ENCODE measurements at places on chromosomes 11 and 22.

GRCh38 chr11:128755564-128755963 is 61.7 kb downstream of the FLI1 start:
- no peak for DNase-seq

GRCh38 chr11:41713030-41713429 is 253.6 kb upstream of the LRRC4C start:
- DNase-seq: no peak

DNA sequence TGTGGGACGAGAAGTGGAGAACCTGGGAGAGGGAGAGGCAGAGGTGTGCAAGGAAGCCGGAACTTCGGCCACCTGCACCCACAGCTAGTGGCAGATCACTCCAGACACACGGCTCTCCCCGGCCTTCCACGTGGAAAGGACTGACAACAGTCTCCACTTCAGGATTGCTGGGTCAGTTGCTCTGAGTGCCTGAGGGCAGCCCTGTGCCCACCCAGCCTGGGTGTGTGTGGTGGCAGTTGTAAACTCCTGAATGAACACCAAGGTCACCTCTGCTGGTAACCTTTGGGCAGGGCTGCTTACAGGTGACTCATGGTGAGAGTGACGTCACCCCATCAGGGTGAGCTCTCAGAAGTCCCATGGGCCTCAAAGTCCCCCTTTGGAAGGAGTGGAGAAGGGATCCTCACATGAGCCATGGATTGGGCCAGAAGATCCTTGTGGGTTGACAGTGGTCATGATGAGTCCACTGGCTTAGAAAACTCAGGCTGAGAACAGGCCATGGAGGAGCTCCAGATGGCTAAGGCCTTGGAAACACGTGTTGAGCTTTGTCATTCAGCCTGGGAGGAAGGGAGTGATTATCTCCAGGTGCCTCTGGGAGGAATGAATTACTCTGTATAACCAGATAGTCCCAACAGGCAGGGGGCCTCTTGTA is 71.3 kb downstream of the BCR start:
- DNase-seq: no peak

DNA sequence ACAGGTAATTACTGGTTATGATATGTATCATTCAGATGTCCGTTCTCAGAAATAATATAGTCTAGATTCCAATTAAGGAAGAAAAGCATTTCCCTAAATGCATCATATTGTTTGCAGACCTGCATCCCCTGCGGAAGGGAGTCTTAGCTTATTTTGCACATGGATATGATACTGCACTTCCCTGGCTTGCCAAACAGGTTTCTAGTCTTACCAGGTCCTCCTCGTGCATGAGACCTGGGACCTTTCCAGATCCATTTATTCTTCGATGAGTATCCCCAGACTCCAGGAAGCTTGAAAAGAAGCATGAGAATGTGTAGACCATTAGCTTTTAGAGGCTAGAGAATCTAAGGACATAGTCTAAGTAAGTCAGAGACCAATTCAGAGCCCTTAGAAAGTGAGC is 30.6 kb downstream of the CYB5R2 start:
- no peak for DNase-seq

DNA sequence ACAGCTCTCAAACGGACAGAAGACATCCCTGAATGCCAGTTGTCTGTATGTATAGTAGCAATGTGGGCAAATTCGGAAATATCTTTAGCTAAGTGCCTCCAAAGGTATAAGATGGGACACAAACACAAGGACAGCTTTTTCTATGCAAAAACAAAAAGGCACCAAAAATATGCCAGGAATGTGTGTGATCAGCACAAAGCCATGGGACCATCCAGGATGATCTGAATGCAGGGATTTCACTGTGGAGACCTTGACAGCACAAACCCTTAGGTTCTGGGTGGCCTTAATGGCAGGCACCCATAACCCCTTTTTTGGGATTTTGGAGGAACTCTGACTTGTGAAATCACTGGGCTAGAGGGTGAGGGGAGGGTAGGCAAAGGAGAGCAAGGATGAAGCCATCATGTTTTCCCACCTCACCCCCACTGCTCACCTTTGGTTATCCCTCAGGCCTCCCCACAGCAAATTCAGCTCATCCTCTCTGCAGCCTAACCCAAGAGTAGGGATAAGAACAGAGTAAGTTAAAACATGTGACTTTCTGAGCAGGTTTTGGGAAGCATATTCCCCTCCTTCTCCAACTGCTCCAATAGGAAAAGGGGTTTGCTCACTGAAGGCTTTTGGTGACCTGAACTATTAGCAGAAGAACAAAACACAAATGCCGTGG is 154.6 kb downstream of the SNX19 start:
- DNase-seq: no peak

- no peak for DNase-seq
Observed at GRCh38 chr11:13923716-13924650, 38.5 kb upstream of the SPON1 start.

- DNase-seq: no peak
Observed at GRCh38 chr11:106594751-106595351, 423.4 kb downstream of the GUCY1A2 start.

GRCh38 chr11:3859373-3859881 is 4.0 kb downstream of the STIM1 start:
- no peak for DNase-seq

- DNase-seq: no peak
Observed at GRCh38 chr11:81497202-81497804, 1236.4 kb downstream of the FAM181B start.
